ENCODE measurements at places on chromosomes 13 and 19.

DNA sequence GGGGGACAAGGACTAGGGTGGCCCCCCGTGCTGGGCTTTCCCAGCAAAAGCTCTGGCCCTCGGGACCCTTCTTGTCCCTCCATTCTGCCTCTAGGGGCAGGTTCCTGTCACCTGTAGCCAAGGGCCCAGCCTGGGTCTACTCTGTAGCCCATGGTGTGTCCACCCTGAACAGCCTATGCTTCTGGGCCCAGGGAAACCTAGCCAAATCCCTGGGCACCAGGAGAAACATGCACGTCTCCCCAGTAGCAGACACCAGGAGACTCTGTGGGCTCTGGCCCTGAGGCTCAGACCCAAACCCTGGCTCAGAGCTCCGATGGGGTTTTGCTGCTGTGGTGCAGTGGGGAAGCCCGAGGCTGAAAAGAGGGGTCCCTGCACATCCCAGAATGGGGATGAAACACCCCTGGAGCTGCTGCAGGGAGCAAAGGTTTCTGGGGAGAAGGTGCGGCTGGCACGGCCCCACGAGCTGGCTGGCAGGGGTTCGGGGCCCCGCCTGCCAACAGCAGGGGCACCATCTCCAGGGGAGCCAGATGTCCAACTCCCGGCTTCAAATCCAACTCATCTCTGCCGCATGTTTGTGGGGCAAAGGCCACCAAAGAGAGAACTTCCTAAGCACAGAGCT is 18.2 kb downstream of the CEBPG start:
- no peaks in the 10 kb centered on the region for H3K27me3 ChIP-seq
- peaks cover 4% of the 10 kb centered on the region for H3K36me3 ChIP-seq
- peak; percentile 41 for DNase-seq

DNA sequence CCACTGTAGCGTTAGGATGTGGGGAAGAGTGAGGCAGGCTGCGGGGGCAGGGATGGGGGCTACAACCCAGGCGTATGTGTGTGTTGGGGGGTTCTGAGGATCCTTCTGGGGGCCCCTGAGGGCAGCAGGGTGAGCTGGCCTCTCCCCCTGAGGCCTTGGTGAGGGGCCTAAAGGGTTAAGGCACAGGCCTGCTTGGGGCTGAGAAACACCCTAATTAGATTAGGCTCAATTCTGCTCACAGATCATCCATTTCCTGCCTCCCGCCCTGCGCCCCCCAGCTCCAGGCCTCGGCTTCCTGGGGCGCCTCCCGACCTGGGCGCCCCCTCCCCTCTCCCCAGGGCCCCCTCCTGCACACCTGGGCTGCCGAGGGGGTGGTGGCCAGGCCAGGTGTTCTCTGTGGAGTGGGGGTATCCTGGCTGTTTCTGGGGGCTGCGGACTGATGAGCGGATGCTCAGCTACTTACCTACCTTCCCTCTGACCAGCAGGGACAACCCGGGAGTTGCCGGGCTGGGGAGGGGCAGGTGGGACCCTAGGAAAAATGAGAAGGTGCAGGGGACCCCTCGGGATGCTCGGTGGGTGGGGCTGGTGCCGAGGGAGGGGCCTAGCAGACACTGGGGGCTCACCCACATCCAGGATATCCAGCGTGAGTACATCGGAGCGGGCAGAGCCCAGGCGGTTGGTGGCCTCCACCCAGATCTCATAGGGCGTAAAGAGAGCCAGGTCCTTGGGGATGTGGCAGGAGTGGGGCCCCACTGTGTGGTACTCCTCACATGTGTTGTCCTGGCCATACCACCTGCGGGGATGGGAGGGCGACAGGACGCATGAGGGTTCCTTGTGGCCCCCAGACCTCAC is 8.6 kb downstream of the CRLF1 start:
- H3K36me3 ChIP-seq = no peaks in the 10 kb centered on the region
- no peak overlapping the region for H3K27ac ChIP-seq
- H3K4me1 ChIP-seq = no peaks in the 10 kb centered on the region
- peak; percentile 47 for DNase-seq
- no peaks in the 10 kb centered on the region for H3K27me3 ChIP-seq
- H3K4me3 ChIP-seq = no peak overlapping the region

DNA sequence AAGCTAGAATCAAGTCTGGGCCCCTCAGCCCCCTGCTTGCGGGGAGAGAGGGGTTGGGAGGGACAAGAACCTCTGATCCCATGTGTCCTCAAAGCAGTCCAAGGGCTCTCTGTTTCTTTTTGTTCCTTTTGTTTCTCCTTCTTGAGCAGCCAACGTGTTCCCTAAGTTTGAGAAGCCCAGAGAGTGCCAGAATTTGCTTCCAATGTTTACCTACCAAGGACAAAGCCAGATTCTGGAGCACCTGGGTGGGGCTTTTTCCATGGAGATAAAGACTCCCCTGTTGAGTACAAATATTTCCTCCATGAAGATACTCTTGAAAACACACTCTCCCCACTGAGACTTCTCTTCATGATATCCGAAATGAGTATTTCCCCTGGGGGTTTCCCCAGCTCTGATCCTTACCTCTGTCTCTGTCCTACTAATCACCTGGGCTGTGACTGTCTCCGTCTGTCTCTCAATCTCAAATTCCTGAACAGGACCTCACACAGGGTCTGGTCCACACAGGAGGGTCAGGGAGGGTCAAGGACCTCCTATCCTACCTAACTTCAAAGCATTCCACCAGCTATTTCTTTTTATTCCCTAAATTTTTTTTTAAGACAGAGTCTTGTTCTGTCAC is 27.4 kb downstream of the CD177 start:
- H3K4me1 ChIP-seq = no peaks in the 10 kb centered on the region
- H3K27ac ChIP-seq = no peak overlapping the region
- no peaks in the 10 kb centered on the region for H3K27me3 ChIP-seq
- DNase-seq = no peak
- no peaks in the 10 kb centered on the region for H3K36me3 ChIP-seq

GRCh38 chr19:9674663-9675357 is at the start of gene ZNF562:
ZNF562 (minus strand) TSS chr19:9675100; CDS start chr19:9660744, 14,356 bp downstream.
- no peaks in the 10 kb centered on the region for H3K27me3 ChIP-seq
- peaks cover 42% of the 10 kb centered on the region for H3K36me3 ChIP-seq
- H3K27ac ChIP-seq = peak within 1 kb of the TSS; percentile 91
- no peaks in the 10 kb centered on the region for H3K4me1 ChIP-seq
- H3K4me3 ChIP-seq = peak within 1 kb of the TSS; percentile 93
- peak; percentile 81 for DNase-seq

DNA sequence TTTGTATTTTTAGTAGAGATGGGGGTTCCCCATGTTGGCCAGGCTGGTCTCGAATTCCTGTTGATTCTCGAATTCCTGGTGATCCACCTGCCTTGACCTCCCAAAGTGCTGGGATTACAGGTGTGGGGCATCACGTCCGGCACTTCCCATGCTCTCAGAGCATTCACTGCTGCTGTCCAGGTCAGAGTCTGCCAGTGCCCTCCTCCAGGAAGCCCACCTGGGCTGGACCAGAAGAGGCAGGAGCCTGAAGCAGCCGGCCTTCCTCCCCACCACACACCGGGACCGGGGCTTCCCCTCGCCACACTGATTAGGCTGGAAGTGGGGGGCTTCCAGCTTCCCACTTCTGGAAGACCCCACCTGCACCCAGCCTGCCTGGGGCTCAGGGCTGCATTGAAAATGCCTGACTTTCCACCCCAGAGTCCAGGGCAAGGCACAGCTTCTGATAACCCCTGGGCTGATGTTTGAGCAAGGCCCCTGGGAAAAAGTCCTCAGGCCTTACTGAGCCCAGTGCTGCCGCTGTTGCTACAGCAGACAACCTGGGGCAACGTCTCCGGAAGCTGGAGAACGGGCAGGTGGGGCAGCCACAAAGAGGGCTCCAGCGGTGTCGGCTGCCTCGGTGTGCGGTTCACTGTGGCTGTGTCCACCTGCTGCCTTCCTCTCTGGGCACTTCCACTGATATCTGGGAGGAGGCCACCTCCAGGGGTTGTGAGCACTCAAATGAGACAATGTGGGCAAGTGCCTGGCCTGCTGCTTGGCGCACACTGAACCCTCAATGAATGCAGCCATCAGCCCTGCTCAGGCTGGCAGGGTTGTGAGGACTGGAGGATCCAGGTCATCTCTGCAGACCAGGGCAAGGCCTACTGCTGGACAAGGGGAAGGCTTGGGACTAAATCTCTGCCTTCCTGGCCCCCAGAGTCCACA is 22.6 kb downstream of the CEBPA start:
- no peaks in the 10 kb centered on the region for H3K36me3 ChIP-seq
- H3K4me1 ChIP-seq = no peaks in the 10 kb centered on the region
- H3K4me3 ChIP-seq = no peak overlapping the region
- no peak for DNase-seq
- no peak overlapping the region for H3K27ac ChIP-seq

DNA sequence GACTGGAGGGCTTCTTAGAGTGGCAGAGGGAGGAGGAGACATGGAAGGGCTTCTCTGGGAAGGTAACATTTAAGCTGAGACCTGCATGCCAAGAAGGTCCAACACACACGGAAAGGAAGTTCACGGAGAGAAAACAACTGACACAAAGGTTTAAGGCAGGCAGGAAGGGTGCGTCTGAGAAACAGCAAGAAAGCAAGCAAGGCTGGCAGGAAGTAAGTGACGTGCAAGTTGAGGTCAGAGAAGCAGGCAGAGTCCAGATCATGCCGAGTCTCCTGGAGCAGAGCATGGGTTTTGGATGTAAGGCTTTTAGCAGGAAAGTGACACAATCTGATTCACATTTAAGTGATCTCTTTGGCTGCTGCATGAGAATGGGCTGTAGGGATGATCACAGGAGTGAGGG is 60.5 kb downstream of the ATP7B start:
- no peak overlapping the region for H3K4me3 ChIP-seq
- no peaks in the 10 kb centered on the region for H3K36me3 ChIP-seq
- no peak overlapping the region for H3K27ac ChIP-seq
- DNase-seq = no peak

GRCh38 chr13:48891586-48891985 is 84.1 kb upstream of the FNDC3A start:
- H3K27me3 ChIP-seq = no peaks in the 10 kb centered on the region
- peak overlapping the region; percentile 97 for H3K27ac ChIP-seq
- no peak for DNase-seq
- no peak overlapping the region for H3K4me3 ChIP-seq

- no peaks in the 10 kb centered on the region for H3K27me3 ChIP-seq
- no peaks in the 10 kb centered on the region for H3K36me3 ChIP-seq
- DNase-seq = no peak
- no peak overlapping the region for H3K4me3 ChIP-seq
Observed at GRCh38 chr13:36430247-36431203, 1.8 kb upstream of the CCNA1 start.

All from RWPE2 (cell line).